Suppressor macrophage treated with lipopolysaccharide for 4 hours (primary cell): ENCODE measurements at places on chromosomes 6 and 20.

DNA sequence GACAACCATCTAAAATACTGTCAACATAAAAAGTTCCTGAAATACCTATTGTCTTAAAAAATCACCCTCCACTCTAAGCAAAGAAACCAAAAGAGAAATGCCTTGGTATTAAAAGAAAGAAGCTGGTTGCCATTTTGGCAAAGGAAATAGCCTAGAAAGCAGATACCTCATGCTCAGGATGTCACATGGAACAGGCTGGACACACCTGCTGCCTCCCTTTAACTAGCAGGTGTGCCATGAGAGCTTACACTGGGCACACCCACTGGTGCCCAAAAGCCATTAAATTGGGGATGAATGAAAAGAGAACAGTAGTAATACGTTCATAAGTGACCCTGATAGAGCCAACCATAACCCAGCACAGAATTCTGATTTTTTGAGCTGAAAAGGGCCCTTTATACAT is 1.5 kb downstream of the SLC23A2 start:
- no peak for DNase-seq

- peak; percentile 68 for DNase-seq
Observed at GRCh38 chr20:2952766-2953165, 79.5 kb downstream of the PTPRA start.

DNA sequence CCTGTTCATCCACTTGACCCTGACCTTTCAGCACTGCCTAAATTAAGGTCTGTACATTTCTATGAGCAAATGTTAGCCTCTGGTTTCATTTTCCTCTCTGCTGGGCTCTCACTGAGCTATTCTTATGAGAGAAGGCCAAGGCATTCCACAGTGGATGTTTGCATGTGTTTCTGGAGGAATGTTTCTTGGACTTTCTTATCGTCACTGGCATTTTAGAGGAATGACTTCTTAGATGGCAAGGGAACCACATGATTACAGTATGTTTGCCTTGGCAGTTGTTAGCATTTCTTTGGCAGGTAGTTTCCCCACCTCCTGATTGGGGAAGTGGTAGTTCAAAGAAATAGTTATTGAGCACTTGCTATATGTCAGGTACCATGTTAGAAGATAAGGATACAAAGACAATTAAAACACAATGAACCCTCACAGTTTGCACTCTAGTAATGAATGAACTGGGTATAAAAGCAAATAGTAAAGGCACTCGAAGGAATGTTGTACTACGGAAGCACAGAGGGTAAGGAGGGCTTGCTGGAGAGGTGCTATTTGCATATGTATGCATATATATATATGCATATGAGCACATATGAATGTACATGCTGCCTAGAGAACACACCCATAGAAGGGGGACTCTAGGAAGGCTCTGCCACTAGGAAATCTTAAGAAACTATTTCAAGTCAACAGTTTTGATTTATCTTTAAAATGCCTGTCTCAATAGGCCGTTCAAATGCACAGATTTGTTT is 307.4 kb downstream of the EYA4 start:
- DNase-seq: no peak

- DNase-seq: no peak
Observed at GRCh38 chr6:131042664-131043063, 20.4 kb downstream of the EPB41L2 start.

- DNase-seq: peak; percentile 27
Observed at GRCh38 chr6:4902363-4902762, 101.5 kb downstream of the RPP40 start.

DNA sequence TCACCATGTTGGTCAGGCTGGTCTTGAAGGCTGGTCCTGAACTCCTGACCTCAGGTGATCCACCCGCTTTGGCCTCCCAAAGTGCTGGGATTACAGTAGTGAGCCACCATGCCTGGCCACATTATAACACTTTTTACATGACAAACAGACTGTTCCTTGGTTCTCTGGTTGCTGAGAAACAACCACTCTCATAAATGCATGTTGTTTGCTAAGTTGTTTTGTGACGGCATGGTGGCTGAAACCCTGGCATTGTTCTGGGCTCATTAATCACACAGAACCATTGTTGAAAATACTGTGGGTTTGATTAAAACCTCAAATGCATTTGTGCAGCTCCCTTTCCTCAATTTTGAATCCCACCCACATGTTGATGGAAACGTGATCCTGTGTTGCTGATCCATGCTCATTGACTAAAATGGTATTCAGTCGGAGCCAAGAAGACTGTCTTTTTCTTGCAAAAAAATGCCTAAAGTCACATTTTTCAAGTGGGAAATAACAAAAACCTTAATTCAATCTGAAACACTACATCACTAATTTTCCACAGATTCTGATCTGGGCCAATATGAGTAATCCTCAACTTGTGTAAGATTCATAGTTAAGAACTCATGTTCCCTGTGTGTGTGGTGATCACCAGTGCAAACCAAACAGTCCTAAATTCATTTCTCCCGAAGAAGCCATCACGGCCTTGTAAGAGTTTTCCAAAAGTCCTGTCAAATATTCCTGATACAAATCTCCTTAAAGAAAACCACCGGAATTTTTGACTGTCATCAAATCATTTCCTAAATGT is 132.8 kb downstream of the FNDC1 start:
- DNase-seq: no peak

DNA sequence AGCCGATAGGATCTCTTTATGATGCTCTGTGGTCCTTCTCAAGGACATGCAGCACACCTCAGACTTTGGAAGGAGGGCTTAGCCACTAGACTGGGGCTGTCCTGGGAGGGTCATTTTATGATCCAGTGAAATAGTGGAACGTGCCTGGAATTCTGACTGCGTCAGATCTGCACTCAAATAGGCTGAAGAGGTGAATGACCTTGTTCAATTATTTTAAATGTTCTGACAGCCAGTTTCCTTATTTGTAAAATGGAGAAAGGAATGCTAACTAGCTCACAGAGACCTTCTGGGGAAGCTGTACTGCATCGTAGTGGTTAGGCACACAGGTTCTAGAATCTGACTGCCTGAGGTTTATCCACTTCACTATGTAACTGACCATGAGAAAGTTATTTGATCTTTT is 587.5 kb downstream of the MAFB start:
- no peak for DNase-seq

- DNase-seq: no peak
Observed at GRCh38 chr6:51578994-51579393, 508.4 kb downstream of the PKHD1 start.

GRCh38 chr20:6473197-6473596 is 294.3 kb upstream of the BMP2 start:
- DNase-seq: peak; percentile 9

GRCh38 chr6:42345696-42346416 is 105.9 kb downstream of the TRERF1 start:
- DNase-seq: no peak

GRCh38 chr20:13816757-13817156 is 31.9 kb downstream of the NDUFAF5 start:
- DNase-seq: no peak

DNA sequence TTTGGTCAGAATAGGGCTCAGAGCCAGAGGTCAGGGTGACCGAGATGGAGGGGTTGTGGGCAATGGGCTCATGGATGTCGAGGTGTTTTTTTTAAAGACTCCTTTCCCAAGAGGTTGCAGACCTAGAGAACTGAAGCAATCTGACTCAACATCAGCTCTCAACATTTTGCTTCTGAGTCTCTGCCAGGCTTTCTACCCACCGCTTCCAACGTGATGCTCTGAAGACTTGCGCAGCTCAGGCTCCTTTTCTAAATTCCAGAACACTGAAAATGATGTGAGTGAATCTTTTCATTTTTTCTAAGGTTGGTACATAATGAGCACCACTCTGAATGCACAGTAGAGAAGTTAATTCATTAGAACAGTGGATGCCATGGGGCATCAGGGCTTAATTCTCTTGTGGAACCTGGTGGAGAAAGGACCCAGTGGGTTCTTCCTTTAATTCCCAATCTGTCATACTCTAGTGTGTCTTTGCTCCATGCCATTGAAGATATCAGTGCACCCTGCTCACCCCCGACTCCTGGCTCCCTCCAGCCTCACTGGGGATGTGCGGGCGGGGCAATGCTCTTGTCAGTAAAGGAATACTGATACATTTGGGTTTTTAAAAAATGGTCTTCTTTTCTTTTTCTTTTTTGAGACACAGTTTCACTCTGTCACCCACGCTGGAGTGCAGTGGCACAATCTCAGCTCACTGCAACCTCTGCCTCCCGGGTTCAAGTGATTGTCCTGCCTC is 17.0 kb upstream of the KIF13A start:
- DNase-seq: no peak

DNA sequence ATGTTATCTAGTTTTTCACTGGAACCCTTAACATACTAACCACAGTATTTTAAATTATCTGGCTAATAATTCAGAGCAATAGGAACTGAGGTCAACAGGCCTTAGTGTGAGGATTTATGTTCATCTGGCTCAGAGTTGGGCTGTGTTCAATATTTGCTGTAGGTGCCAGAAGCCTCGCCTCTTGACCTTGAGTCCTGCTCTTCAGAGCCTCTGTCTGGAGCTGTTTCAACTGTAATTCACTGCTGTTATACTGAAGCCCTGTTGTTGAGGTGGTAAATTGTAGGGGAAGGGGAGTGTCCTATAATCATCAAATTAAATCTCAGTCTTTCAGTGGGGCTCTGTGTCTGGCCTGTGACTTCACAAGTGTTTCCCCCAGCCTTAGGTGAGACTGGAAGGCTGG is 184.4 kb downstream of the CDH26 start:
- DNase-seq: no peak

GRCh38 chr6:17536586-17536985 is 63.5 kb upstream of the FAM8A1 start:
- no peak for DNase-seq

DNA sequence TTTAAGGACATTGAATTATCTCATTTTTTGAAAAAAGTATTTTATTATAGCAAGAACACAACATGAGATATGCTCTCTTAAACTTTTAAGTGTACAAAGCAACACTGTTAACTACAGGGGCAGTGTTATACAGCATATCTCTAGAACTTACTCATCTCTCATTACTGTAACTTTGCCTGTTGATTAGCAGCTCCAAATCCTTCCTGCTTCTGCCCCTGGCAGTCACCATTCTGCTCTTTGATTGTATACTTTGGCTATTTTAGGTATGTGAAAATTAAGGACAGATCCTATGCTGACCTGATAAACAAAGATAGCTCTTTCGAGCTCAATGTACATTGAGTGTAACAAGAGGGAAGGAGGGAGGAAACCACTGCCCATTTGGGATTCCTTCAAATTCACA is 1349.8 kb upstream of the GJE1 start:
- DNase-seq: no peak
